ENCODE measurements at places on chromosomes 13 and 19.

- no peak for DNase-seq
Measured at GRCh38 chr19:645912-646778, 6.5 kb downstream of the FGF22 start.

DNA sequence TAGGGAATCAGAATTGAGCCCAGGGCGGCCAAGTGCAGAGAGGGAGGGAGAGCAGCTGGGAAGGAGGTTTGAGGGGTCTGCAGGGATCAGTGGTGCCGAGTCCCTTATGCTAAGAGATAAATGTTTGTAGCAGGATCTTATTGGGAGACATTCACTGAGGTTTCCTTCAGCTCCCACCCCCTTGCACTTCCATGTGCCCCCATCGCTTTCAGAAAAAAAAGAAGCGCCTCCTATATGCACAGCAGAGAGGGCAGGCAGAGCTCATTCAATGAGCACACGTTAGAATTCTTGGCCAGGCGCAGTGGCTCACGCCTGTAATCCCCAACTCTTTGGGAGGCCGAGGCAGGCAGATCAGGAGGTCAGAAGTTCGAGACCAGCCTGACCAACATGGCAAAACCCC lies 28.0 kb downstream of the CYP4F2 start:
- DNase-seq: no peak

DNA sequence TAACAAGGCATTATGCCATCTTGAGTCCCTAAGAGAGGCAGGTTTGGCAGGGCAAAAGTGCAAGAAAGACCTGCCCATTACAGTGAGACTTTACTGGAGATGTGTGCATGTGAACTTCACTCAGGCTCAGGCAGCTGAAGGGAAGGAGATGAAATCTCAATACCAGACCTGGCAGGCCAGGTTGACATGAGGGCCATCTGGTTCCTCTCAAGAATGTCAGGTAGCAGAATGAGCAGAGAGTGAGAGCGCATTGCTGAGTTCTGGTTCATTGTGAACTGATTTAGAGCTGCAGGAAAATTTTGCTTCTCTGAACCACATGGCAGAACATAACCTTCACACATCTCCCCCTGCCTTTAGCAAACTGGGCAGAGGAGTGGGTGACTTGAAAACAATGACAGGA lies 406.3 kb downstream of the GPC5 start:
- DNase-seq: no peak

- no peak for DNase-seq
Measured at GRCh38 chr13:23509781-23510543, 60.2 kb upstream of the TNFRSF19 start.

DNA sequence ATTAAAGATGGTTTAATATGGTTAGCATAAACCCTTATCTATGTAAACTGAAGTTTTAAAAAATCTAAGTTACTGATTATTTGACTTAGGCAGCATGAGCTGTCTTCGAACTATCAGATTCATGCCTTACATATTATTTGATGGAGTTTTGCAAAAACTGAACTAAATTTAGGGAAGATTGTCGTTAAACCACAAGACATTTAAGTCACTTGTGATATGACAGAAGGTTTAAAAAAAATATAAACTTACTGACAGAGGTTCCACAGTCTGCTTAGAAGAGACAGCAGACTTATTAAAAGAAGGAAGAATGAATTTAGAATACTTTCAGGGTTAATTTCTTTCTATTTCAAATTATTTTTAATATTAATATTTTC lies 110.9 kb upstream of the FRY start:
- DNase-seq: no peak

All from CD8-positive, alpha-beta T cell (primary cell).